ENCODE measurements at places on chromosomes 7 and 10.

- DNase-seq, result no peak
Measured at GRCh38 chr7:121156825-121157224, 168.3 kb downstream of the CPED1 start.

- DNase-seq, result no peak
Measured at GRCh38 chr7:21616091-21616490, 73.3 kb downstream of the DNAH11 start.

DNA sequence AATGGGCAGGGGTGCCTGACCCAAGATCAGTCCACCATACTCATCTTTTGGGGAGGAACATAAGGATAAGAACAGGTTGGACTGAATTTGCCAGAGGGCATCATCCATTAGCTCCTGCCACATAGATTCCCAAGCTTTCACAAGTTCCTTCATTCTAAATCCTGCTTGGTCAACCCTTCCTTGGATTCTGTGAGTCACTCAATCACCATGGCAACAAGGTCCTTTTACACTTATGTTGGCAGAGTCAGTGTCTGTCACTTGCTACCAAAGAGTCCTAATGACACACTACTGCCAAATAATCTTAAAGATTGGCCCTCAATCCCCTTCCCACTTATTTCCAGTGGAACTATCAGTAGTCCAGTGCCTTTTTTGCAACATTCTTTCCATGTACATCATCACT is 5.0 kb upstream of the LGI1 start:
- DNase-seq, result no peak

GRCh38 chr7:56026538-56026937 is 24.7 kb downstream of the PSPH start:
- no peak for DNase-seq
